CD8-positive, alpha-beta T cell (primary cell): ENCODE measurements at places on chromosomes 6 and 20.

DNA sequence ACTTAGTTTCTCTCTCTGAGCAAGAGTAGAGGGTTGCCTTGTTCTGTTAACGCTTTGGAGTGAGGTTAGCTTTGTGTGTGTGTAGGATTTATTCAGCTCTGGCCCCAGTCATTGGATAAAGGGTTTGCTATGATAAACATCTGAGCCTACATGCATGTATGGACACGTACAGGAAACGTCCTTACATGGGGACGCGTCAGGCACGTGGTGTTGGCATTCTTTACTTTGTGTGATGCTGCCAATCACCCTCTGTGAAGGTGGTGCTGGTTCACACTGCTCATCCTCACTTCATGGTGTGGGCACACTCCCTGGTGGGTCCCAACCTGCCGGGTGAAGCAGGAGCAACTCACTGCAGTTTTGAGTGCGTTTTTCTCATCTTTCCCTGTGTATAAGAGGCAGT is 53.4 kb upstream of the CD93 start:
- DNase-seq: no peak

DNA sequence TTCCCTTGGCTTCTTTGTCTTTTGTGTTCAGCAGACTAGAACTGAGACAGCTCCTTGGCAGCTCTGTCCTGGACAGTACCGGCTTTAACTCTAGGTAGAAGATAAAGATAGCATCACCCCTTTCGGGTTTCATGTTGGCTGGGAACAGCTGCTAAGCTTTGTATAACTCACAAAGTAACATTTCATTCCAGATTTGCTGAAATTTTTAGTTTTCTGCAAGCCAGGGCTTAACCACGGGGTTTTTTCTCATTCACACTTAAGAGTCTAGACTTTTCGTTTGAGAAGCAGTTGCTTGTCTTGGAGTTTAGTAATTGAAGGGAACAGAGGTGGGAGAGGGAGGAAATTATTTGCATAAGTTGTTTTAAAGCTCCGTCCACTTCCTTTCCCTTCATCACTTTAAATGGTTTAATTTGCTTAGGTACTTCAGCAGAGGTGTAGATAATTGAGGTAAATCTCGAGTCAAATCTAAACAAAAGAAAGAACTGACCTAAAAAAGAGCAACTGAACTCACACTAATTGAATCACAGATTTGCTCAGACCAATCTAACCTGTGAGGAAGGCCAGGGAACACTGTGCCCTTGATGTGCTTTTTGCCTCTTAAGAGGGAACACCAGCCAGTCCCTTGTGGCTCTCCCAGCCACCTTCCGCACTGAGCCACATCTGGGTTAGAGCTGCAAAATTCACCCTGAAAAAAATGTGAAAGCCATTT is 48.3 kb downstream of the RREB1 start:
- DNase-seq: no peak

GRCh38 chr20:36092398-36093024 is 62.0 kb upstream of the EPB41L1 start:
- no peak for DNase-seq

- peak; percentile 29 for DNase-seq
These were observed 1378.6 kb upstream of the DEFB115 start for GRCh38 chr20:29878777-29879442.

DNA sequence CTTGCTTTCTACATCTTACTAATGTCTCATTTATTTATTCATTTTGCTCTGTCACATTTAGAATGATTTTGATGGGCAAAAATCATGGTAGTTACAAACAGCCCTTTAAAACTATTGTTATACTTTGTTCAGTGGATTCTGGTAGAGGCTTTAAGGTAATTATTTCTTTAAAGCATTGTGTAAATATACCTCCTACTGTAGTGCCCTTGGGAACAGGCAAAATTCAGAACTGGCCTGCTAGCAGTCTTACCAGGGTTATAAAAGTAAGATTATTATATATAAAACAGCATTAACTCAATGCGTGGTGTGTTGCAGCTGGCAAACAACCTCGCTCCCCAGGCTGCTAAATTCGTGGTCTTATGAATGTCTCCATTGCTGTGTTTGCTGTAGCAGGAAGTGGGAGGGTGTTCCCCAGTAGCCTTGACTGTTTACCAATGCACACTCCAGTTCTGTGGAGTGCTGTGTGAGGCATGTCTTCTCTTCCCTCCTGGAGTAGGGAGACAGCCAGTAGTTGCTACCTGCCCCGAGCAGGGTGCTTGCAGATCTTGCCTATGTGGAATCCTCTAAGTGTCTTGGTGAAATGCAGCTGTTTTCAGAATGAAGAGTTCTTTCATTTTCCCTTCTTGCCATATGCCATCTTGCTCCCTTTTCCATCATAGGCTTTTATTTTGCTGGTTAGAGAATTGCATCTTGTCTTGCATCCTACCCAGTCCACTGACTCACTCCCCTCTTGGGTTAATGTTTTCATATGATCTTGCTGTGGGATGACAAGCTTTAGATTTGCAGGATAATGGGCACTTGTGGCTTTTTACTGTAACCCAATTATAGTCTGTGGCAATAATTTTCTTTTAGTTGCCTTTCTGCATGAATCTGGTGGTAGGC is 45.3 kb downstream of the IGF2R start:
- DNase-seq: peak; percentile 63
